ENCODE measurements at places on chromosomes 5 and 9.

DNA sequence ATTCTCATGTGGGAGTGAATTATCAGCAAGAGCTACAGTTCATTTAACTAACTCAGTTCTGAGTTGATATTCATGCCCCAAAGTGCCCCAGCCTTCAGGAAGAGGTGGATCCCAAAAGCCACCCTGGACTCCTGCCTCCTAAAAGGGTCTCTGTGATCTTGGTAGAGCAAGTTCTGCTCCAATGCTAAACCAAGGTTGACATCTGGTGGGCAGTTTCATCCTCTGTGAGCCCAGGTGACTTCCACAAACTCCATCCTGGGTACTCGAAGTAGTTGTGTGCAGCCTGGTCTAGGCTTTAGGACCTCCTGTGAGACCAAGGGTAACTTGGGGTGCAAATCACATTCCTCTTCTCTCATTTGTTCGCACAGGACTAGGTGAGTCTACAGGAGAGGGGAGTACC is 816.8 kb downstream of the MTRR start:
- no peak for DNase-seq

DNA sequence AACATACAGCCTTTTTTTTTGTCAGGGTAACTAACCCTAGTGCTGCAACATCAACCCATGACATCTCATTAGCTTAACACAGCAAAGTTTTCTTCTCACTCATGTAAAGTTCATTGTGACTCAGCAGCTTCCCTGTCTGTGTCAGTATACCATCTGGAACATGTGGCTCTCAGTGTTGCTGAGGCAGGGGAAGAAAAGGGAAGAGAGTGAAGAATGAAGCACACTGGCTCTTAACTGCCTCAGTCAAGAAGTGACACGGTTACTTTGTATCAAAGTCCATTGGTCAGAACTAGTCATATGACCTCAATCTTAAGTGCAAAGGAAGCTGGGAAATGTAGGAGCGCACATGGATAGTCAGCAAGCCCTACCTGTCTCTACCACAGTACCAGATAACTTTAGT is 185.0 kb upstream of the ELL2 start:
- DNase-seq: no peak

- no peak for DNase-seq
Observed at GRCh38 chr9:74973714-74974113, 21.0 kb upstream of the C9orf40 start.

- DNase-seq: no peak
Observed at GRCh38 chr5:673831-674629, 19.1 kb downstream of the TPPP start.

DNA sequence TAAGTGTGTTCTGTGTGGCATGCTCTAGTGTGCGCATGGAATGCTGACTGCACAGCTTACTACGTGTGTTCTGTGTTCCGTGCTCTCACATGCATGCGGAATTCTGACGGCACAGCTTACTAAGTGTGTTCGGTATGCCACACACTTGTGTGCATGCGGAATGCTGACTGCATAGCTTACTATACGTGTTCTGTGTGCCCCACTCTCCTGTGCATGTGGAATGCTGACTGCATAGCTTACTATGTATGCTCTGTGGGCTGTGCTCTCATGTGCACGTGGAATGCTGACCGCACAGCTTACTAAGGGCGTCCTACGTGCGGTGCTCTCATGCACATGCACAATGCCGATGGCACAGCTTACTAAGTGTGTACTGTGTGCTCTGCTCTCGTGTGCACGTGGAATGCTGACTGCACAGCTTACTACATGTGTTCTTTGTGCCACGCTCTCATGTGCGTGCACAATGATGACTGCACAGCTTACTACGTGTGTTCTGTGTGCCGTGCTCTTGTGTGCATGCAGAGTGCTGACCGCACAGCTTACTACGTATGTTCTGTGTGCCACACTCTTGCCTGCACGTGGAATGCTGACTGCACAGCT is 548.9 kb downstream of the IRX1 start:
- DNase-seq: no peak

DNA sequence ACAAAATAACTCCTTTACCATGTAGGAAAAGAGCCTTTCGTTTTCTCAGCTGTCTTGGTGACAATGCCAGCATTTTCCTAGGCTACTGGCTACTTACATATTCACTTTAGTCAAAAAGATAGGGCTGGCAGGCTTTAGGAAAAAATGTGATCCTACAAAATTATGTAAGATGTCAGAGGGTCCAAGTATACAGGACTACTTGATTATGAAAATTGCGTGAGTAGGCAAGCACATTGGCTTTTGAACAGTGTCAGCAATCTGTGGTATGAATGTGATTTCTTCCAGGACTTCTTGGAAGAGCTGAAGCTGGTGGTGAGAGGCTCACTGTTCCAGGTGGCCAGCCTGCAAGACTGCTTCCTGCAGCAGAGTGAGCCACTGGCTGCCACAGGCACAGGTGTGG is 22.8 kb downstream of the THBS4 start:
- no peak for DNase-seq

- DNase-seq: no peak
Observed at GRCh38 chr5:135482381-135482933, 30.3 kb upstream of the TIFAB start.

DNA sequence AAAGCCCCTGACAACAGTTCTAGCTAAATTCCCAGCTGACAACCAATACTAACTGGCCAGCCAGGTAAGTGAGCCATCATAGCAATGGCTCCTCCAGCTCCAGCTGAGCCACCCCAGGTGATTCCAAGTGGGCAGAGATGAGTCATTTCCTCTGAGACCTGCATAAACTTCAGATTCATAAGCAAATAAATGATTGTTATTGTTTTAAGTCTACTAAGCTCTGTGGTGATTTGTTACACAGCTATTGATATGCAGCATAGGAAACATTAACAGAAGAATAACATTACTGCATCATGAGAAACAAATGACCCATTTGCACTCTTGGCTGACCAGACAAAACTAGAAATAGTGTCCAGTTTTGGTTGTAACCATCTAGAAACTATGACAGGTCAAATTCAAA is 60.3 kb downstream of the TTC39B start:
- DNase-seq: no peak

DNA sequence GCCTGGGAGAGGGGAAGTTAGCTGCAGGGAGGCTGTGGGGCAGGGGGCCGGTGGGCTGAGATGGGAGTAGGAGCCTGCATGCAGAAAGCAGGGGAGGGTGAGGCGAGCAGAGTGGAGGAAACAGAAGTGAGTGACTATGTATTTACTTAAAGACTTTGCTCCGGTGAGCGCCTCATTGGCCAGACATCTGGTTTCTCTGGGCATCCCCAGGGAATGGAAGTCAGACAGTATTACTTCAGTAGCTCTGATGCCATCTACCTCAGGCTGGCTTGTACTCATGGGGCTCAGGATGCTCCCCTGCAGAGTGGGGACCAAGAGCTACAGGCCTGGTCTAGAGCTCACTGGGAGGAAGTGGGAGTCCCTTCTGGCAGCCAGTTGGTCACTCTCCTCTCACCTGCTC is 78.2 kb upstream of the ARAP3 start:
- DNase-seq: peak; percentile 61

GRCh38 chr5:65355301-65355700 is 126.4 kb downstream of the ADAMTS6 start:
- DNase-seq: no peak

GRCh38 chr9:5013374-5013773 is 28.3 kb downstream of the JAK2 start:
- no peak for DNase-seq

DNA sequence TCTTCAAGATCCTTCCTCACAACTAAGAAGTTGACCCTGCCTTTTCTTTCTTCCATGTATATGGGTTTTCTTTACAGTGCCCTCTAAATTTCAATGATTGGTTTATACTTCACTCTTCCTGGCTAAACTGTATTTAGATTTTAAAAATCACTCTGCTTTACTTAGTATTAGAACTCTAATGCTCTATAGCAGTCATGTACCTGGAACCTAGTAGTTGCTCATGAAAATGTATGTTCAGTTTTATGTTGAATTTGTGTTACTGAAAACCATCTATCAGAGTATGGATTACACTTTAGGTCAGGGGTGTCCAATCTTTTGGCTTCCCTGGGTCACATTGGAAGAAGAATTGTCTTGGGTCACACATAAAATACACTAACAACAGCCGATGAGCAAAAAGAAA is 1024.3 kb downstream of the NR2F1-AS1 start:
- no peak for DNase-seq

- DNase-seq: no peak
Observed at GRCh38 chr9:132669319-132669697, 475 bp downstream of the DDX31 start.

GRCh38 chr9:135307300-135307699 is 172.3 kb upstream of the PPP1R26 start:
- no peak for DNase-seq

- no peak for DNase-seq
Observed at GRCh38 chr5:6676702-6677101, 36.5 kb upstream of the TENT4A start.

DNA sequence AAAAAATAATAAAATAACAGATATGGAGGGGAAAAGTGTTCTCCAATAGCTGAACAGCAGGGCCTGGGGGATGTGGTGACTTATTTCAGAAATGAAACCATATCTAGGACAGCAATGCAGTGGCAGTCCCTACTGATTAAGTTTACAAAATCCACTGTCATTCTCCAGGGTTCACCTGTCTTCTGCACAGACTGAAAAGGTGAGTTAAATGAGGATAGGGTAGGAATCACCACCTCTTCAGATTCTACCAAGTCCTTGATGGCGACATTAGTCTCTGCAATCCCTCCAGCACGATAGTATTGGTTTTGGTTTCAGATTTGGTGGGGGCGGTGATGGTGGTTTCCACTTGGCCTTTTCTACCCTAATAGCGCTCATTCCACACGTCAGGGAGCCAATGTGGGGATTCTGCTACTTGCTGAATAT is 32.3 kb upstream of the NPM1 start:
- DNase-seq: no peak

- no peak for DNase-seq
Observed at GRCh38 chr5:149731617-149732323, 1.7 kb downstream of the PPARGC1B start.

GRCh38 chr9:34522091-34522887 is 501 bp downstream of the ENHO start:
- no peak for DNase-seq

DNA sequence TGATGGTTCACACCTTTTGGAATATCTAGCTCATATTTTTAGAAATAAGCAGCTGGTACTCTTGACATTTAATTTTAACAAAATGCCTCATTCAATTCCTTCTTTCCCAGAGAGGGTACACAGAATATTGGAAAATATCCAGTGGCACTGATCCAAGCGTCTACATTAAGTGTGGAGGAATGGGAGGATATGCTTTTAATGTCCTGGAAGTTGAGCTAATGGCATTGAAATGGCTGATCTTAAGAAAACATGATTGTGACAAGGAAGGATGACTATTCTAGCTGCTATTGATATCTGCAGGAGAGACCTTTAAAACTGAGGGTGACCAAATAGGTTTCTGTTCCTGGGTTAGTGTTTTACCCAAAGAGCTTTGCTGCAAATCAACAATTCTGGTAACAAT is 30.0 kb downstream of the ZNF366 start:
- DNase-seq: no peak

- DNase-seq: no peak
Observed at GRCh38 chr5:57566914-57567313, 84.3 kb upstream of the ACTBL2 start.

GRCh38 chr9:107989544-107989943 is 500.0 kb upstream of the KLF4 start:
- DNase-seq: no peak

- DNase-seq: no peak
Observed at GRCh38 chr9:94623253-94623652, 16.1 kb downstream of the FBP1 start.

DNA sequence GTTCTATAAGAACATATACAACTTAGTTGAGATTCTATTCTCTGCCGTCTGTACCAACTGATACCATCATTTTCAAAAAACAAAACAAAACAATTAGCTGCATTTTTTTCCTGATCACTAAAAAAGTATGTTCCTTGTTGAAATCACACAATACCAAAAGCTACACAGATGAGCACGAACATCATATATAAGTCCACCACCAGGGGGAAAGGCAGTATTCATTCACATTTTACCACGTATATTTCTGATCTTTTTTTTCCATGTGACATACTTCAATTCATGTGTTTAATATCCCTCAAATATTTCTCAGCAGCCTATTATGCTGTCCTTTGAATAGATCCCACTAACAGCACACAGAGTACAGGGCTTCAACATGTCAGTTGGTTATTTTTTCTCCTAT is 40.6 kb downstream of the IRX2 start:
- no peak for DNase-seq

GRCh38 chr9:92534204-92534603 is 1.6 kb downstream of the ECM2 start:
- DNase-seq: no peak

GRCh38 chr5:73967347-73967746 is 341.4 kb downstream of the ARHGEF28 start:
- no peak for DNase-seq

DNA sequence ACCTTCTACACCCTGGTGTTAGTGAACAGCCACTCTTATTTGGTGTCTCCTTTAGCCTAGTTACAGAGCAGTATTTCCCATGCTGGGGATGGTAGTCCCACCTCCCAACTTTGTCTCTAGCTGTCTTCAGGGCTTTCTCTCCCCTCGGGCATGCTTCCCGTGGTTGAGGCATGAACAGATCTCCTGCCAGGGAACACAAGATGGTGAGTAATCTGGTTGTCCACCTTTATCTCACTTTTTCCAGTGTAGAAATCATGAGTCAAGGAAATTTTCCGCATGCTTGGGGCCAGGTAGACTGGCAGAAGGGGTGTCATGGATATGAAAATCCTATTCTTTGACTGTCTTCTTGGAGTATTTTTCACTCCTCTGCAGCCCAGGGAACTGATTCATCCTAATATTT is 532.9 kb downstream of the ANXA1 start:
- no peak for DNase-seq

GRCh38 chr5:59813761-59814536 is 79.6 kb downstream of the PDE4D start:
- no peak for DNase-seq

GRCh38 chr5:55604611-55605067 is 69.9 kb upstream of the PLPP1 start:
- no peak for DNase-seq

DNA sequence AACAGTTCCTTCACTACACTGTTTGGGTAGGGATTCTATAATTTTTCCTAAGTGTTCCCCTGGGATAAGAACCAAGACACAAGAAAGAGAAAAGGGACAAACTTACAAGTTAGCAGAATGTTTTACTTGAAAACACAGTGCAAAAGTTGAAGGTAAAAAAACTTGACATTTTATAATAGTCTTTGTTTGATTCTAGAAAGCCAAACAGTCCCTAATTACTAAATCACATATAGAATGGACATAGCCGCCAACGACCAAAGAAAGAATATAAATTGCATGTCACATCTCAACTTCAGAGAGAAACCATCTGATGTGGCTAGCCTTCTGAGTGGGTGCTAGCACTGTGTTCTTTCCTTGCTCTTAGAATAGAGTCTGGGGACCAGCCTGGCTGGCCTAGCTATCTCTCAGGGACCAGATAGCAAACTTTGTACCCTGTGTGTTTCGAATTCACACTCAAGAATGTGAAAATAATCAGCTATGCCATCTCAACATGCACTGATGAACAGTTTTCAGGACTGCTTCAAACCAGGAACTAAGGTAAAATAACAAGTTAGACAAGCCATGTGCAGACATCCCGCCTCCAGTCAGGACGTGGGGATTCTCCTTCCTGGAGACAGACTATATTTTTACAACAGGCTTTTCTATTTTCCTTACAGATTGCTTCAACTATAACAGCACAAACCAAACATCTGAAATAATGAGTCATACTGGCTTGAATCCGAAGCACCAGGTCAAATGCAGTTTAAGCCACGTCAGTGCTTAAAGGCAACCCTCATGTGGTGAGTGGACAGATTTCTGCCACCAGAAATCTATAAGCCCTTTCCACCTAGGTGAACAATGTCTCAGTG is 53.7 kb downstream of the LHFPL2 start:
- DNase-seq: no peak

All from NCI-H1436 treated with DMSO at 0.1 percent for 48 hours (cell line).